ENCODE measurements at places on chromosomes 16 and 17.

GRCh38 chr17:82917699-82918345, 78.0 kb upstream of the ZNF750 start:
- no peak for DNase-seq

GRCh38 chr17:218432-219110, 37.1 kb upstream of the DOC2B start:
- DNase-seq: no peak

GRCh38 chr17:15453782-15454181, 13.6 kb downstream of the CDRT4 start:
- no peak for DNase-seq

- DNase-seq: no peak
These were observed 13.1 kb downstream of the ZSCAN10 start for GRCh38 chr16:3085868-3086595.

DNA sequence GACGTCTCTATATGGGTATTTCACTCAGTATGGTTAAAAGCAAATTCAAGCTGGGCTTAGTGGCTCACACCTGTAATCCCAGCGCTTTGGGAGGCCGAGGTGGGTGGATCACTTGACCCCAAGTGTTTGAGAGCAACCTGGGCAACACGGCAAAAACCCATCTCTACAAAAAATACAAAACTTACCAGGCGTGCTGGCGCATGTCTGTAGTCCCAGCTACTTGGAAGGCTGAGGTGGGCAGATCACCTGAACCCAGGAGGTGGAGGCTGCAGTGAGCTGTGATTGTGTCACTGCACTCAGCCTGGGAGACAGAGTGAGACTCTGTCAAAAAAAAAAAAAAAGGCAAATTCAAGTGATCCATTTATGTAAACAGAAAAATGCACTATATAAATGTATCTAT, 1.3 kb upstream of the TNFRSF17 start:
- no peak for DNase-seq

GRCh38 chr17:77256710-77257109, 115.9 kb downstream of the SEC14L1 start:
- no peak for DNase-seq

Data from NCI-H187 treated with DMSO at 0.1 percent for 48 hours (cell line).